Occipital lobe (tissue), 3 donors: ENCODE measurements at places on chromosomes 5 and 9.

GRCh38 chr9:28120626-28121025 is 547.3 kb upstream of the C9orf72 start:
- DNase-seq: no peak

DNA sequence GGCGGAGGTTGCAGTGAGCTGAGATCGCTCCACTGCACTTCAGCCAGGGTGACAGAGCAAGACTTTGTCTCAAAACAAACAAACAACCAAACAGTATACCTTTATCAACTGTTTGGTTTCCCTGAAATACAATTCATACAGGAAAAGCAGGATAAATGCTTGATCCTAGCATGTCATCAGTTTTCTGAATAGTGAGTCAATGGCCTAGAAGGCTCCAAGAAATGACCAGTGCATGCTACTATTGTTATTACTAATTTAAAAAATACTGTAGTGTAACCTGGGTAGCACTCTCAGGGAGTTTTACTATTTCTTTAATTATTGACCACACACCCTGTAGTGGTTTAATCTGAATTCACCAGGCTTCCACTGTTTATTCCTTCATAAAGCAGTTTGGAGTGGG is 101.0 kb upstream of the PTPN3 start:
- DNase-seq: no peak

- DNase-seq: no peak
These were observed 22.4 kb upstream of the FREM1 start for GRCh38 chr9:14932641-14933040.

- DNase-seq: no peak
These were observed 65.2 kb downstream of the PALM2AKAP2 start for GRCh38 chr9:109845226-109845625.

DNA sequence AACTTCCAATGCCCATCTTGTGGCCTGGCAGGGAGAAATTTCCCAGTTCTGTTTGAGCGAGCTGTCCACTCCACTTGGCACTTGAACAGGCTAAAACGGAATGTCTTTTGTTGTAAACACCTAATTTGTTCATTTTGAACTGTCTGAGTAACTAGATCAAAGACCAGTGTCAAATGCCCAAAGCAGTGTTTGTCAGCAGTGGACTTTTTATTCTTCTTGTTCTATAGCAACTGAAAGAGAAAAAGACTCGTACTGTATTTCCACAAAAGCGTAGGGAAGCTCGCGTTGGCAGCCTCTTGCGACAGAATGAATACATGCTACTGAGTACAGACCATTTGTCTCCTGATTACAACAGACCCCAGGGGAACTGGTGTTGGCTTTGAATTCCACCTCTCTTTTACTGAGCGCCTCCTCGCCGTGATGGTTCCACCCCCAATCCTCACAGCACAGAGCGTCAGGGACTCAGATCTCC is 601.8 kb upstream of the ZNF608 start:
- no peak for DNase-seq

- peak; percentile 33 for DNase-seq
These were observed 470 bp downstream of the BAG1 start for GRCh38 chr9:33264003-33264472.

- no peak for DNase-seq
These were observed at the start of gene PCDHB11 for GRCh38 chr5:141199359-141200235. Gene PCDHB11 (plus strand): TSS chr5:141199627. CDS start chr5:141199775, 148 bp downstream.

GRCh38 chr5:147406636-147407035 is 103.2 kb downstream of the DPYSL3 start:
- DNase-seq: no peak

GRCh38 chr9:100466171-100466828 is 6.6 kb upstream of the TMEFF1 start:
- DNase-seq: no peak

- DNase-seq: no peak
These were observed 10.7 kb downstream of the GAPT start for GRCh38 chr5:58501778-58502417.

DNA sequence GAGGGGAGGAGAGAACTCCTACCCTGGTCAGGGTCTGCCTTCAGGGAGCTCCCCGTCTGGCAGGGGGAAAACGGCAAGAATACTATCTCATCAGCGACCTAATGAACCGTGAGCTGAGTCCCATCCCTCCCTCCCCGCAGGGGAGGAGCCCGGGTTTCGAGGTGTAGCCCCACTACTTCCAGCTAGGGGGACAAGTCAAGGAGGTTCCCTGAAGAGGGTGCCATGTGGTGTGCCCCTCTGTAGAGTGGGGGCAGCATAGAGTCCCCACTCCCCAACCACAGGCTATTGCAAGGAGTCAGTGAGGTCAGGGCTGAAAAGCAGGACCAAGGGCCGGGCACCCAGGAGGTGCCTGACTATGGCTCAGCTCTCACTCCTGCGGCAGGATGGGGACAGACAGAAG is 50.9 kb upstream of the RXRA start:
- no peak for DNase-seq

DNA sequence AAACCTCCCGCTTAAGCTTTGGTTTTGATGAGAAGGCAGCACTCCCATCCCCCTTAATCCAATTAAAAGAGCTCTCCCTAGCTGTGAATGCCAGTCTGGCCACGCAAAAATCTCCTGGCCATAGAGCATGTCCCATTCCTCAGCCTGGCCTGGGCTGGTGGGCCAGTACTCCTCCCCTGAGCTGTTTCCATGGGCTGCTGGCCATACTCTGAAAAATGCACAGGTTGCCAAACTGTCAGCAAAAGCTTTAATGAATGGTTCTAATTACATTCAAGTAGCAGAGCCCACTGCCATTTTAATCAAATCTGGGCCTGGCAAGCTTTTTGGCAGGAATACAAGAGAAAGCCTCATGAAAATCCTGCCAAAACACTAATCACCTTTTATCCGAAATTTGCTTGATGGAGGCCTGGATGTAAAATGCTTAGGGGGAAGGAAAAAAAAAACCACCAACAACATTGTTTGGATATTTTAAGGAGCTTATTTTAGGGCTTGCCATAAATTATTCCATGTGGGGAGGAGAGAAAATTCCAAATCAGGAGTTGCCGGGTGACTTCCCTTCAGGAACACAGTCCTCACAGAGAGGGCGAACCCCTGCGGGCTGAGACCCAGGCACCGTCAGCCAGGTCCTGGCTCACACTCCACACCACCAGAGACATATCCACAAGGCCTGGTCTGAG is 243.3 kb downstream of the SEC61B start:
- peak; percentile 10 for DNase-seq

DNA sequence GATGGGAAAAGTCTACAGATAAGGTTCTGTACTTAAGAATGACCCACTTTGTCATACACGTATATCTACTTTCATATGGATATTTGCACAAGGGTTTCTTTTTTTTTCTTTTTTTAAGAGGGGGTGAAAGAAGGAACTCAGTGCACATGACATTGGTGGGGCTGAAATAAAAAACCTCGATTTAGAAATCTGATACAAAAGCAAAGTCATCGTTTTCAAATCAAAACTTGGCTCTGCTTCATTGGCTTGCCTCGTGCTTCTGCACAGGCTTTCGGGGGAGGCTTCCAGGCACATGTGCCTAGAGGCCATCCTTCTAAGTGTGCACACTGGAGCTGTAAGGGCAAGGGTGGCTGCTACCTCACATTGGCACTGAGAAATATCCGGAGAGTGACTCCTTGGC is 31.1 kb downstream of the PTTG1 start:
- no peak for DNase-seq

DNA sequence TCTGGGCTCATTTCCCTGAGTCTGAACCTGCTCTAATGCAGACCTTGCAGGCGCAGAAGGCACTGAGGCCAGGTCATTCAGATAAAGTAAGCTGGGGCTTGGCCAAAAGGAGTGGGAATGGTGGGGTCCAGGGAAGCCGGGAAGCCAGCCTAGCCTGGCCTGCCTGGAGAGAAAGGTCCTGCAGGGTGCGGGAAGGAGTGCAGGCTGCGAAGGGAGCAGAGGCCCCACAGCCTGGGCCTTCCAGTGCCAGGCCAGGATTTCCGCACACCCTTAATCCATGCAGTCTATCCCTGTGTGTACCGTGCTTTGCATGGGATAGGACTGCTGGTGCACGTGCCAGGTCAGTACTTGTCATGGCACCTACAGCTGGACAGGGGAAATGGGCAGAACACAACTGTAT is 3.6 kb upstream of the STING1 start:
- no peak for DNase-seq

DNA sequence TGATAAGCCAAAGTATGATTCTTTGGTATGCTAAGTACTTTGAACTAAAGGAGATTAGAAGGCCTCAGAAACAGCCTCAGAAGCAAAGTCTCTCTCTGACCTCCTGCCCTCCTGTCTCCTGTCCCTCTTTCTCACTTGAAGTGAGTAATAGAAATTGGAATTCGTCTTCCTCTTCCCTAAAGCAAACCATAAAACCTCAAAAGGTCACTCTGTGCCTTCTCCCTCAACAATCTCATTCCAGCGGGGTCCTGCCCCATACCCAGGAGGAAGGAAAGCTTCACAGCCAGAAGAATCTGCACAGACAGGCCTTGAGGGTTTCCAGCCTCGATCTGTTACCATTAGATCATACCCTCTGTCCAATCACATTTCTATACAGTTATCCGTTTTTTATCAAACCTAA is 87.8 kb downstream of the HAPLN1 start:
- no peak for DNase-seq

- DNase-seq: no peak
These were observed 55.6 kb downstream of the S1PR3 start for GRCh38 chr9:89046832-89047231.

- no peak for DNase-seq
These were observed 11.9 kb upstream of the SHISAL2B start for GRCh38 chr5:64678374-64678773.

DNA sequence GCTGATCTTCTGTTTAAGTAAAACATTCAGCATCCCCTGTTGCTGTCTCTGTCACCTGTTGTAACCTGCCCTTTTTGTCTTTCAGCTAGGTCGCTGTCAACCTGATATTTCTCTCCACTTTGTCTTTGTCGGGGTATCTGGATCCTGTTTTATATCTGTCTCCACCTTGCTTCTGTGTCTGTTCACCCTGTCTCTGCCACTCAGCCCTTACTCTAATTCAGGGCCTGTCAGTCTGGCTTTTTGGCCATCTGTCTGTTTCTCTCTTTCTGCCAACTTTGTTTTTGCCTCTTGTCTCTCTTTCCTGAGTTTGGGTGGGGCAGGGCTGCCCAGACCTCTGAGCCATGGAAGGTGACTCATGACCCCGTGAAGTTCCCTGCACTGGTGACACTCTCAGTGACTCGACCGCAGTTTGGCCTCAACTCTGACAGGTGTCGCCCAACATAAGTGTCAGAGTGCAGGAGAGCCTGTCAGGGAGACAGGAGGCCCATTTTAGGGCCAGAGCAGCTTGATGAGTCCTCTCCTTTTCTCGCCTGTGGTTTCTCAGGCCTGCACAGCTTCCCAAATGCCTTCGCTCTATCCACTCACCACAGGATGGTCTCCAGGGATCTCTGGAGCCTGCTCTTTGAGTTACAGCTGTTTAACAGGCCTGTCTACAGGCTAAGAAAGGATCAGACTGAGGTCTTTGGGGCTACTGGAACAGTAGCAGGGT is 868 bp downstream of the ZBTB43 start:
- no peak for DNase-seq

DNA sequence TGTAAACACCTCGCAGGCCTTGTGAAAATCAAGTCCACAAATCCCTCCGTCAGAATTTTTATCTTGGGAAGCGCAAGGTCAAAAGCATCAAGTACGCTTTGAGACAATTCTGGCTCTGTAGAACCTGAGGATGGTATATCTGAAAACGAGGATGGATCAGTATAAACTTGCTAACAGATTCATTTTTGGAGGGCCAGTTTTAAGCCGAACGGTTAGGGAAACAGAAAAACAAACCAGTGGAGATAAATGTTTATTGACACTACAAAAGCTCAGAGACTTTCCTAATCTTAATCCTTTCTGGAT is 352 bp upstream of the PGGT1B start:
- no peak for DNase-seq

GRCh38 chr5:158117467-158118160 is 258.7 kb upstream of the CLINT1 start:
- DNase-seq: no peak

- DNase-seq: no peak
These were observed 228.0 kb downstream of the NTRK2 start for GRCh38 chr9:84897362-84898094.

DNA sequence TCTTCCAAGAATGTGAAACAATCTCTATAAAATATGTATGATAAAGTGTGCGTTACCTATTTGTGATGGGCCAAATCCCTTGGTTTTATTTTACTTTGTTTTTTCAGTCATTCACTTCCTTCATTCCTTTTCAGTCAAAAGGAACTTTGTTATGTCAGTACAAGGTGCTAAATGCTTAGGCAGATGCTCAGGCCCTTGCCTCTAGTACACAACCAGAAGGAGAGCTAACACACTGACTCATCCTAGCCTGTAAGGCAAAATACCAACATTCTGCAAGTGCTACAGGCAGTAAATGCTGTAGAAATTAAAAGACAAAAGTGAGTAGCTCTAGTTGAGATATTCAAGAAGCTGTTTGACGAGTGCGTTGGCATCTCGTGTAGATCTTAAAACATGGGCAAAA is 49.4 kb downstream of the TRPM6 start:
- no peak for DNase-seq

GRCh38 chr5:103375350-103375749 is 116.8 kb downstream of the MACIR start:
- DNase-seq: no peak

- DNase-seq: no peak
These were observed 21.0 kb downstream of the SKIC3 start for GRCh38 chr5:95533761-95534160.

DNA sequence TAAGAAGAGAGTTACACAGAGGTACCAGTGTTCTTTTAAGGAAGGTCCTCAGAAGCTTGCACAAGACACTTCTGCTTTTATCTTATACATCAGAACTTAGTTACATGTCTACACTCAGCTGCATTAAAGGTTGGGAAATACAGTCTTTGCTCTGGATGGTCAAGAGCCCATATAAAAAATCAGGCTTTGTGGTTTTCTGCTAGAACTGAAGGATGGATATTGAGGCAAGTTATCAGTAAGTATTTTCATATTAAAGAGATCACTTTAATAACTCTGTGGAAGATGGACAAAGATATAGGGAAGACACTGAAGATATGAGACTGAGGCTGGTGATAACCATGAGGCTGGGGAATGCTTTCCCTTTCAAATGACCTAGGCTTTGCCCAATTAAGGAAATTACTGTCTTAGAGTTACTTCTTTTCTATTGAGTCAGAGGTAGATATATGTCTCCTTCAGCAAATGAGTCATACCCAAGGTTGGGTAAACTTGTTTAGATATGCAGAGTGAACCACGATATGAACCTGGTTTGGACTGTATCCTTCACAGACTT is 87.0 kb upstream of the TNC start:
- DNase-seq: no peak

DNA sequence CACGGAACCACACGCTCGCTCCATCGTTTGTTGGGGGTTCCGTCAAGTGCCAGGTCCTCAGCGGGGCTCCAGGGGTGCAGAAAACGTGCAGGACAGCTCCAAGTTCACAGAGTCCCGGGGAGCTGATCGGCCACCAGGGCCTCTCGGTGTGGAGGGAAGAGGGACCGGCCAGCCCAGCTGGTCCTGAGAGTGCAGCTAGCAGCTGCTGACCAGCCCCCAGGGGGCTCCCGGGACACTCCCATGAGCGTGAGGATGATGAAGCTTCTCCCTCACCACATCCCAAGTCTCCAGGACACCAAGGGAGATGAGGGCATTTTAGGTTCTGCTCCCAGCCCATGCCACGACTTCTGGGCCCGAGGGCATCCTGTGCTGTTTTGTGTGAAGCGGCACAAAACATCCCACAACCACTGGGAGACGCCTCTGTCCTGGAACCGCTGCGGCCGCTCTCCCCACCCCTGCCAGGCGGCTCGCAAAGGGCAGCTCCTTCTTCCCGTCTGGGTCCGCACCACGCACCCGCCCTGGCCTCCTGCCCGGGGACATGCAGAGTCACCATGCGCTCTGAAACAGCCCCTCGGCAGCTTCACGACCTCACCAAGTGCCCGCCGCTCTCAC is 67.5 kb upstream of the IRX4 start:
- no peak for DNase-seq
